ENCODE measurements at places on chromosomes 3 and 15.

DNA sequence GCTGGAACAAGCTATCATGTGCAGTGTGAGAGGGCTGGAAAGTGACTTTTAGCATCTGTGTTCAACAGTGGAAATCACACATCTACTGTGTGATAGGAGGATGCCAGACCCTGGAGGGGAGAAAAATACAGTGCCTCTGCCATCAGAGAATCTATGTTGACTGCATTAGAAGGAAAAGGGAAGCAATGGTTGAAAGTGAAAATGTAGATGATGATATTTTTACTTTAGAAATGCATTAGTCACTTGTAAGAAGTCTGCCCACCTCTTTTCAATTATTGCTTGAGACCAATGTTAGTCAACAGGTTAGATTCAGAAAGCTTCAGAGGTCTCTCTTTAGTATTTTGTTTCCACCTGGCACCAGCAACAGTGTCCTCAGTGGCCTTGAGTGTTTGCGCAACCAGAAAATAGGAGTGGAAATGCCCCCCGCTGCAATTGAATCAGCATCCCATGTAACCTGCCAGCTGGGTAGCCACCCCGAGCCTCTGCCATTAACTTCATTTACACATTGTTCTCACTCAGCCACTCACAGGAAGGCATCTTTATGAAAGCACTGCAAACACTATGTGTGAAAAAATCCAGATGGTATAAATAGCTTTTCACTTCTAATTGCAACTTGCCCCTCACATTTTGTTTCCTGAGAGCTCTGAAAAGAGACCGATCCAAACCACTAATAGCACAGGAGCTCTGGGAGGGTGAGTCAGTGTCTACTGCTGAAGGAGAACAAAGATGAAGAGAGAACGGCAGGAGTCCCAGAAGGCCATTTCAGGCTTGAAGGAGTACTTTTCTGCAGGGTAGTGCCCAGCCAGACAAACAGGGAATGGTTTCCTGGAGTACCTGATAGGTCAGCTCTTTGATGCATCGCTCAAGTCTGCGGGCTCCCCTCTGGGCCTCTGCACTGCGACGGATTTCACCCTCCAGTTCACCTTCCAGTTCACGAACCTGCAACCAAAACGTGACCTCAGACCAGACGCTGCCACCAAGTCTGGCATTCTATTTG, 92.1 kb downstream of the HHLA2 start:
- no peak for DNase-seq

DNA sequence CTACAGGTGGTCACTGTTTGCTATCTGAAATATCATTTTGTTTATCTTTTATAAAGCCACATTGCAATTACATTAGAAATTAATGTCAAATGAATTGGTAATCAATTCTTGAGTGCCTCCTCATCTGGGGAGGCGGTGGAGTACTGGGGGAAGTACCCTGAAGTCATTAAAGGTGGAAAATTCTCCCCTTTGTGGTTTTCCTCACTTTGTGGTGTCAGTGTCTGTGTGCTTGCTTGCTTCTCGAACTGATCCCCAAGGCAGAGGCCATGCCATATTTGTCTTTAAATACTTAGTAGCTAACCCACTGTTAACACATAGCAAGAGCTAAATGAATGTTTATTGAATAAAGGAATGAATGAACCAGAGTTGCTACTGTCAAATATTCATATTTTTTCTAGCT, 40.5 kb upstream of the CCK start:
- no peak for DNase-seq

DNA sequence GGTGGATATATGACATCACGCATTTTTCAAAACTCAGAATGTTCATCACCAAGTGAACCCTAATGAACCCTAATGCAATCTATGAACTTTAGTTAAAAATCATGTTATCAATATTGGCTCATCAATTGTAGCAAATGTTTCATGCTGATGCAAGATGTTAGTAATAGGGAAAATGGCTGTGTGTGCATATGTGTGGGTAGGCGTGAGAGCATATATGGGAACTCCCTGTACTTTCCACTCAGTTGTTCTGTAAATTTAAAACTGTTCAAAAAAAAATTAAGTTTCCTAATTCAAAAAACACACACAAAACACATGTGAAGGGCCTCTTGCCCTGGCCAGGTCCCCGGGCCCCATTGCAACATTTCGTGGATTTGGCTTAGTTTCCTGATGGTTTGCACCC, 89.7 kb upstream of the PROK2 start:
- DNase-seq, result no peak

GRCh38 chr15:44676676-44677075, 13.2 kb upstream of the SPG11 start:
- no peak for DNase-seq

DNA sequence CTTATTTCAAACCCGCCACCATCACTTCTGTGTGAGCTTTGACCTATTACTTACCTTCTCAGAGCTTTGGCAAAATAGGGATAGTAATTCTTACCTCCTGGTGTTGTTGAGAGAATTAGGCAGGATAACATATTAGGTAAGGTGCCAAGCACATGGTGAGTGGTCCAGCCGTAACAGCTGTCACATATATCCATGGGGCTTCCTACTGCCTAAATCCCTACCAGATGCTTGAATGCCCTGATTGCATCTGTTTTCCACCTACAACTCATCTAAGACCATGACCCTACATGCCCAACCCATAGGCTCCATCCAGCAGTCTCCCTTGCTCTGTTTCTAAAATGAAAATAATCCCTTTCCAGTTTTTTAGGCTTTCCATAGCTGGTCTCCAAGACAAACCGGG, 162.3 kb upstream of the NR2E3 start:
- no peak for DNase-seq

DNA sequence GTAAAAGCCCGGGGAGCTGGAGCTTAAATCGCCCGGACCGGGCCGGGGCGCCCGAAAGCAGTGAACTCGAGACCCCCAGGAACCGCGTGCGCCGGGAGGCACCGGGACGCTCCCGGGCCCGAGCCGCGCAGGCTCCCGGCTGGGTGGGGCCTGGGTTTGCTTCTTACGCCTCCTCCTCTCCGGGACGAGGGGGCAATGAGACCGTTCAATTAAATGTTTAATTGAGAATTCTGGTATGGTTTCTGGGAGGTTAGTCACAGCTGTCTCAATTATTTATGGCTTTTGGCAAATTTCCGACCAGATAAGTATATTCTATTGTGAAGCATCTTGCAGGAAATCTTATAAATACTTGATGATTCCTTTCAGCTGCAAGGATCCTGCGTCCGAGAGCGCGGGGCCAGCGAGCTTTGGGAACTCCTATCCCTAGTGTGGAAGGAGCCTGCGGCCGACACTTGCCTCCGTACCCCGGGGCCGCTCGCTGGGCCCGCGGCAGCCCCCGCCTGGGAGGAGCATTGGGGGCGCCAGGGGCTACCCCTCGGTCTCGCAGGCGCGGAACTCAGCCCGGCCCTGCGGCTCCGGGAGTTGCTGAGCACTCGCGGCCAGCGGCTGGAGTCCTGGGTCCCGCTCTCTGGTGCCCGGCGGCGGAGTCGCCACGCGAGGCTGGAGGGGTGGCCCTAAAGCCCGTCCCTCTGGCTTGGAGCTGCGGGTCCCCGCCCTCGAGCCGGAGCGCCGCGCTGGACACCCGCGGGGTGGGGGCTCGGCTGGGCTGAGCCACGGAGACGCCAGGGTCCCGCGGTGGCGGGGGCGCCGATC, 10.3 kb downstream of the ISL2 start:
- no peak for DNase-seq

DNA sequence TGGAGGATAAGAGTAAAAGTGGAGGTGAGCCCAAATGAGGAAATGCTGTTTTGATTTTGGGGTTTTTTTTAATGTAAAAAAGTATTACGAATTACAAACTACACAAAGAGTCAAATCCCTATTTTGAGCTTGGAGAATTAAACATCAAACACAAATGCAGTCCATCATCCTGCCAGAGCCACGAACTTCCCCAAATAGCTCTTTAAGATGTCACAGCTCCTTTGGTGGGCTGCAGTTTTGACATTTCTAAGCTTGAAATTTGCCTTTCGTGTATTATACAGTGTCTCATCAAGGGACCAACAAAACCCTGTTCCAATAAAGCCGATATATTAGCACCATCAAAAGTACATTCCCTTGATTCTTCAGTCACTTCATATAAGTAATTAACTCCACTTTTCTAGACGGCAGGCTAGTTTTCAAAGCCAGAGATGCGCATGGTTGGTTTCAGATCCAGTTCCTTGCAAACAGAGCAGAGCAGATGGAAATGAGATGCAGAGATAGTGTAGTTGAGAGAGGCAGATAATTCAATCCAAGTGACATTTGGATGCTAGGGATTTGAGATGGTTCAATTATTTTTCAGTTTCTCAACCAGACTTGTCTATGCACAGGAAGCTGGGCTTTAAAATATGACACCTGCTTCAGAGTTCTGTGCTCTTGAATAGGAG, 580.9 kb downstream of the EDEM1 start:
- no peak for DNase-seq

GRCh38 chr3:31936420-31937060, 44.5 kb downstream of the OSBPL10 start:
- no peak for DNase-seq
